ENCODE measurements at places on chromosomes 5 and 9.

DNA sequence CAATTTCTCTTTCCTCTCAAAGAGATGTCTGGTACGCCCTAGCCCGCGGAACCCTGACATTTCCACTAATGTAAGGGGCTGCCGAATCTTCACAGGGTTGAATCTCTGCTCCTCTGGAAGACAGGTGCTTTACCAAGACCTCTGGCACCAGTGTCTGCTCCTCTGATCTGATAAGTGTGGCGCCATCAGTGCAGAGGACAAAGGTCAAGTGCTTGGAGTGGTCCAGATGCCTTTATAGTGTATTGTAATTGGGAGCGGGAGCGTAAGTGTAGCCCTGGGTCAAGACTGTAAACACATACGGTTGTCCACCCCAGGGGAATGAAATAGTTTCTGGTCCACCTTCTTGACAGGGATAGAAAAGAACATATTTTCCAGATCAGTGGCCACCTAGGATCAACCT lies 17.7 kb downstream of the ADAMTSL2 start:
- no peak for DNase-seq

- no peak for DNase-seq
Measured at GRCh38 chr5:143244990-143245389, 158.5 kb downstream of the NR3C1 start.

DNA sequence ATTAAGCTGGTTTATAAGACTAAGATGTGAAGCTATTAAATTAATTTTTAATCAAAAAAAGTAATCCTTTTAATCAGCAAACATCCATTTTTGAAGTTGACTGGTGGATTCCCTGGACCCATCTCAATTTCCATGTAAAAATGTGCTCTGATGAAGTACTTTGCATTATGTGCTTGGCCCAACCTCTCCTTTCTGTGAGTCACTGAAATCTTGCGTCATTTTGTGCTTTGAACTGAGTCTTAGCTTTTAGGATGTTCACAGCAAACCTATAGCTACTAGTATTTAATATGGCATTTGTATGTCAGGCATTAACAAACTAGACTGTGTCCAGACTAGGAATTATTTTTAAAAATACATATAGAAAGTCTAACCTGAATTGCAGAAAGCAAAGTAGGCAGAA lies 55.0 kb upstream of the CDH12 start:
- DNase-seq: no peak

GRCh38 chr9:6188466-6188865 lies 27.1 kb upstream of the IL33 start:
- no peak for DNase-seq

- no peak for DNase-seq
Measured at GRCh38 chr5:64775291-64775690, 6.6 kb downstream of the CWC27 start.

- no peak for DNase-seq
Measured at GRCh38 chr5:139138809-139139208, 59.4 kb downstream of the SIL1 start.

GRCh38 chr5:108541836-108542235 lies 159.9 kb upstream of the FBXL17 start:
- no peak for DNase-seq

GRCh38 chr5:168592014-168592368 lies 12.8 kb upstream of the PANK3 start:
- no peak for DNase-seq

DNA sequence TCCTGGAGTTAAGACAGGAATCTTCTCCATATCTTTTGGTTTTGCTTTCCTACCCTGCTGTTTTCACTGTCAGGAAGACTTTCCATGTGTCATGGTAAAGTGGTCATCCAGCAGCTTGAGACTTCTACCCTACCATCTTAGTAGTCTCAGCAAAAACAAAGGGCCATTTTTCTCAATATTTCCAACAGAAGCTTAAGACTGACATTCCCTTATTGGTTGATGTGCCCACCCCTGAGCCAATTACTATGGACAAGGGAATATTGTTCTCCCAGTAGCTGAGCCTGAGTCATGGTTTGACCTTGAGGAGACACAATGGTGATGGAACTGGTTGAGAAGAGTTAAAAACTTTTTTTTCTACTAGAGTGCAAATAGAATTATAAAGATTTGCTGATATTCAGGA lies 105.6 kb downstream of the CSNK1G3 start:
- no peak for DNase-seq

GRCh38 chr9:95107001-95107749 lies 210.3 kb downstream of the FANCC start:
- DNase-seq: no peak

DNA sequence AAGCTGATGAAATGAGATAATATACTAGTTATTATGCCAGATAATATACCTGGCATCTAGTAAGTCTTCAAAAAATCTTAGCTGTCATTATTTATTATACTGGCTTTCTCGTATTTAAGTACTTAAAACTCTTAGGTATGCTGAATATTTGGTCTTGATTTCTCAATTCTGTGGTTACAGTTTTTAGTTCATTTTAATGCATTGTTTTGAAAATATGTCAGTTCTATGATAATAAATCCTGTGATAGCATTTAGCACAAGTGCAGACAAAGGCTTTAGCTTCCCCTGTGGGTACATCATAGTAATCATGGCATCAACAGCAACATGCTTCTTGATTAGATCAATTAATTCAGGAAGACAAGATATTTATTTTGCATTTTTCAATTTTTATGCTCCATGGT lies 133.0 kb downstream of the SMC2 start:
- no peak for DNase-seq

DNA sequence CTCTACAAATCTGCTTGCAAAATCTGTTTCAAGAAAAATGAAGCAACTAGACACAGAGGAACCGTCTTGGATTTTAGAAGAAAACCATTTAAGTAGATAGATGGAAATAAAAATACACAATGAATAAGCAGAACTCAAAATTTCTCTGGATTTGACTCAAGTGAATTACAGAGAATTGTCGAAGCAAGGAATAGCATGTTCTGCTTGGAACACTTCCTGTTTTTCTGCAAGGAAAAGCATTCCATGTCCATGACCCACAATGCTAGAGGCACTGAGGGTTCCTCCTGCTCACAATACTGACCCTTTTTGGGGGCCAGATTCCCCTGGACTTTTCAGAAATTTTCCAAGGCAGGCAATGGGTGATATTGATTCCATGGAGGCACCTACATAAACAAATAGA lies 29.8 kb downstream of the PRUNE2 start:
- DNase-seq: no peak

DNA sequence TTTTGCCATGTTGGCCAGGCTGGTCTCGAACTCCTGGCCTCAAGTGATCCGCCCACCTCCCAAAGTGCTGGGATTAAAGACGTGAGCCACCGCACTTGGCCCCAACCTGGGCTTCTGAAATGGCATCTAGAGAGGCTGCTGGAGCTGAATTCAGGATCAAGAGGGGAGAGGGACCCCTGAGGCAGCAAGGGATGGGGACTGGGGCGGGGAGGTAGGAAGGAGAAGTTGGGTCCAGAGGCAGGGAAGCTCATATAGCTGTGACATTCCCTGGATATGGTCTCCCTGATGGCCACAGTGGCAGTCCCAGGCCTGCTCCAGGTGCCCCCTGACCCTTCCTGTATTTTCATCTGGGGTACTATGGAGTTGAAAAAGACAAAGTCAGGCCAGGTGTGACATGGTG lies 12.1 kb downstream of the REEP2 start:
- DNase-seq: no peak

DNA sequence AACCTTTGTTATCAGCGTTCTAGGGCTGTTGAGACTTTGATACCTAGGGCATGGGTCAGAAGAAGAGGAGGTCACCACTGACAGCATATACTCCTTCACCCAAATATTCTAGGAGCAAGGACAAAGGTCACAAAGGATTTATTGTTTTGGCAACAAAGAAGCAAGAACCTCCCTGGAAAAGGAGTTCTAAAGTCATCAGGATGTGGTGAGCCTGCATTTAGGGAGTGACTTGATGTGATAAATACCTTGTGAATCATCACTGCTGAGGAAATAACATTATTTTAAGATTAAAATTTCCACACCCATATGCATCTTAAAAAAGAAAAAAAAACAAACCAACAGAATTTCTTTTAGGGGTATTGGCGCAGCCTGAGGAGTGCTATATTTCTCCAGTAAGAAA lies 13.9 kb downstream of the IFNA1 start:
- no peak for DNase-seq

DNA sequence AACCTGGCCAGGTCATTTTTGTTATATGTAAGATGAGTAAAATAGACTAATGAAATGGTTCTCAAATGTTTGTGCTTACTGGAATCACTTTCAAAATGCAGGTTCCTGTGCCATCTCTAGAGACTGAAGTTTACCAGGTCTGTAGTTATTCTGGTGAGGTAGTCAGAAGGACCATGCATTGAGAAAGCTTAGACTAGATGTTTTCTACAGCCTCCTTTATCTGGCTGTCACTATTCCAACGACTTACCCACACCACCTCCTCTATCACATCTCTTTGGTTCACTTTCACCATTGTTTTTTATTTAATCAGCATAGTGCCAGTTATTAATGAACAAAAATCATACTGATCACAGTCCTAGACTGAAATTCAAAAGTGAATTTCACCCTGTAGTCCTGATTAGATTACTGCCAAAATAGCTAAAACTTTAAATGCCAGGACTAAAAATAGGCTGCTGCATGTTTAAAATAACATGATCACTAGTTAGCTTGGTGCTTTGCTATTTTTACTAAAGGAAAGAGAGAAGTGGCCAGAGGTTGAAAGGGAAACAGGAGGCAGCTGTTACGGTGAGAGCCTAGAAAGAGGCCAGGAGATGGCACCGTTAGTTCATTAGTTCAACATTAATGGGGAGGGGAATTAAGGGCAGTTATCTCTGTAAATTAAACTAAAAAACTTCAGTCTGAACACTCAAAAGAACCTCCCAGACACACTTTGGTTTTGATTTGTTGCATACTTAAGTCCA lies 13.9 kb upstream of the FNIP1 start:
- DNase-seq: no peak

- DNase-seq: no peak
Measured at GRCh38 chr9:133023117-133023890, 7.5 kb upstream of the GTF3C5 start.

GRCh38 chr9:127979333-127980059 lies 1.3 kb downstream of the EEIG1 start:
- DNase-seq: no peak

DNA sequence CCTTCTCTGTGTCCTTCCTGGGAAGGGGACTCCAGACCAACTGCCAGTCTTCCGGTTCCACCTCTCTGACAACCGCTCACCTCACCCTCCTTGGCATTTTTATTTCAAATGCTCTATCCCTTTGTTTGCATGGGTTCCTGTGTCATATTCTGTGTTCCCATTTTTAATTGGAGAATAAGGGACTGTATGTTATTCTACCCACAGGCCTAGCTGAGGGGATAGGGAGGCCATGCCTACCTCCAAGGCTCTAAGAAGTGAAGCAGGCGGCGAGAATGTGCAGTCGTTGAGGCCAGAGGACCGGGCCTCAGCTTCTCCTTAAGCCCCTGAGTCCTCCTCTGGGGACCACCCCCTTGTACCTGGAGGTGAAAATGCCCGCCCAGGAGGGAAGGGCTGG lies 936 bp upstream of the WDR5 start:
- no peak for DNase-seq
